Muscle of back (tissue), 13 donors: ENCODE measurements at places on chromosomes 12 and 14.

GRCh38 chr12:66774929-66775328 is 96.1 kb upstream of the GRIP1 start:
- DNase-seq: no peak

DNA sequence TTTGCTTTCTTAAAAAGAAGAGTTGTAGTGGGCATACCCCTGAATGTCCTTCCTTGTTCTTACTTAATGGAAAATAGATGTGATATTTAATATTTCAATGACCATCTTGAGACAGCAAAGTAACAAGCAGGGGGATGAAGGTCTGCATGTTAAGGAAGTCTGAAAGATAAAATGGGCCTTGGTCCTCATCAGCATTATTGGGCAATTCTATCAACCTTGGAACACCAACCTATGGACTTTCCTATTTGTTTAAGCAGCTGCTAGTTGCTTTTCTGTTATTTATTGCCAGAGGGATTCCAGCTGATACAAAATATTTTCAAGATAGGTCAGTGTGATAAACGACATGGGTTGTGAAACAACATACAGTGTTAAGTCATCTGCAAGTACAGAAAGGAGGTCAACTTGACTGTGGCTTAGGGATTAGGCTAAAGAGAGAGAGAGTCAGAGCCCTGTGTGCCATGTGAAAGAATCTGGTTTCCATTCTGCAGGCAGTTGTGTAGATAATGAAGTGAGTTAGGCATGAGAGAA is 16.4 kb upstream of the A2M start:
- DNase-seq: no peak

GRCh38 chr12:54207539-54208294 is 18.9 kb upstream of the SMUG1 start:
- peak; percentile 88 for DNase-seq

GRCh38 chr14:75427126-75427481 is 718 bp upstream of the JDP2 start:
- no peak for DNase-seq

- no peak for DNase-seq
Measured at GRCh38 chr12:89959179-89959578, 250.5 kb upstream of the ATP2B1 start.

DNA sequence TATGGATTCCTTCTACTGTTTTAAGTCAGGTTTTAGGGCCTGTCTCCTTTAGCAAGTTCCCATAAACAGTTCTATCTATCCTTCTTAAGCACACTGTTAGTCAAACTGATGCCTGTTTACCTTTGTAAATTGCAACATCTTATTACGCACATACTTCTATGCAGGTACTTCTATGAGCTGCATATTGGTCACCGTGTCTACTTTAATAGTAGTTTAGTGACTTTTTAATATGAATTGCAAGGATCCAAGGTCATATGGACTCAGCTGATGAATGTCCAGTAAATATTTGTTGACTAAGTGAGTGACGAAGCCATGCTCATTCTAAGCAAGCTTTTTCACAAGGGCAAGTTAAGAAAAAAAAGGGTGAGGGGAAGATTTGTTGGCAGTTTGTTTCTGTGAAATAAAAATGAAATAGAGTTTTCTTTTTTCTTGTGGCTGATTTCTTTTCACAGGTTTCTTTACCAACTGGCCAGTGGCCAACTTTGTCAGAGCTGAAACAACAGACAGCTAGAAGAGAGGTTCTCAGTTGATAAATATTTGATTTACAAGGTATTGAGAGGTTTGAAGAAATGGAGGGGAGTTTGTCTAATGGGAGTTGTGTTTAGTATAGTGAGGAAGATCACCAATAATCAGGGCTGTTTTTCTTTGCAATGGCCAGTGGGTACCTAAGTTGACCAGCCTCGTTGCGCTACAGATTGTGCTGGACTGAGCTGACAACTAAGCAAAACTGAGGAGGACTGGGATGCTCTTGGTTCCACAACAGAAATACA is 141.1 kb downstream of the SLC15A5 start:
- DNase-seq: no peak
